ENCODE measurements at places on chromosomes 3 and 15.

- DNase-seq: no peak
Observed at GRCh38 chr3:38151667-38152265, 13.3 kb downstream of the MYD88 start.

GRCh38 chr3:31039145-31039544, 144.7 kb upstream of the GADL1 start:
- DNase-seq: no peak

GRCh38 chr3:86995537-86995936, 4.6 kb upstream of the VGLL3 start:
- DNase-seq: no peak

DNA sequence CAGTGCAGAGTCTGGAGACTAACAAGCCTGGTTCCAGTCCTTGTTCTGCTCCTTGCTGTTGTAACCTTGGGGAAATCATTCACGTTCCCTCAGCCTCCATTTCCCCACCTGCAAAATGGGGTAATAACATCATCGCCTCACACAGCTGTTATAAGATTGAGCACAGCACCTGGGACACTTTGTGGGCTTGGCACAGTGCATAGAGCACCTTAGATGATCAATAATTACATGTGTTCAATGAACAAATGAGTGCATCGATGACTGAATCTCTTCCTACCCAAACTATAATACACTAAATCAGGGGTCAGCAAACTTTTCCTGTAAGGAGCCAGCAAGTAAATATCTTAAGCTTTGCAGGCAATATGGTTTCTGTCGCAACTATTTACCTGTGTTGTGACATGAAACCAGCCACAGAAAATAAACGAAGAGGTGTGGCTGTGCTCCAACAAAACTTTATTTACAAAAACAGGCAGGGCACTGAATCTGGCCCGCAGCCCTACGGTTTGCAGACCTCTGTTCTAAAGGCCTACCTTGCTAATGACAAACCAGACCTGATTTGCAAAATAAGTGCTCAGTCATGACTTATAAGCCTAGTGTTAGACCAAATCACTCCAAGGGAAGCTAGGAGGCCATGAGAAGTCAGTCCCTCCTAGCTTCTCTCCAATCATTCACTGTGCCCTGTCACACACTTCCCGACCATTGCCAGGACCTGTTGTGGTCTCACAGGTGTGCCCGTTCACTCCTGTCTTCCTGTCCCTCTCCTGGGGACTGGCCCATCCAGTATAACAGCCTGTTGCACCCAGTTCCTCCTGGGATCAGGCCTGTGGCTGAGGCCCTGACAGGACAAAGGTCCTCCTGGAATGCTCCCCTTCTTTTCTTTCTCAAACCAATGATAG, 149.4 kb upstream of the WNT5A start:
- DNase-seq: no peak

GRCh38 chr3:65575376-65575840, 463.3 kb downstream of the MAGI1 start:
- peak; percentile 1 for DNase-seq

GRCh38 chr15:23602124-23602523, 36.6 kb downstream of the MKRN3 start:
- no peak for DNase-seq

DNA sequence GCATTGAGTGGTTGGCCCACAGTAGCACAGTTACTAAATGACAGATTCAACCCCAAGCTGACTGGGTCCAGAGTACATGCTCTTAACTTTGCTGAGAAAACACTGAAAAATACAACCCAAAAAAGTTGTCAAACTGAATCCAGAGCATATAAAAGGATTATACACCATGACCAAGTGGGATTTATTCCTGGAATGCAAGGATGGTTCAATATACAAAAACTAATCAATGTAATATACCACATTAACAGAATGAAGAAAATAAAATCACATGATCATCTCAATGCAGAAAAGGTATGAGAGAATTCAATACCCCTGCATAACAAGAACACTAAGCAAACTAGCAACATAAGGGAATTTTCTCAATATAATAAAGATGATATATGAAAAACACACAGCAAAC, 98.5 kb downstream of the STAG1 start:
- DNase-seq: no peak

DNA sequence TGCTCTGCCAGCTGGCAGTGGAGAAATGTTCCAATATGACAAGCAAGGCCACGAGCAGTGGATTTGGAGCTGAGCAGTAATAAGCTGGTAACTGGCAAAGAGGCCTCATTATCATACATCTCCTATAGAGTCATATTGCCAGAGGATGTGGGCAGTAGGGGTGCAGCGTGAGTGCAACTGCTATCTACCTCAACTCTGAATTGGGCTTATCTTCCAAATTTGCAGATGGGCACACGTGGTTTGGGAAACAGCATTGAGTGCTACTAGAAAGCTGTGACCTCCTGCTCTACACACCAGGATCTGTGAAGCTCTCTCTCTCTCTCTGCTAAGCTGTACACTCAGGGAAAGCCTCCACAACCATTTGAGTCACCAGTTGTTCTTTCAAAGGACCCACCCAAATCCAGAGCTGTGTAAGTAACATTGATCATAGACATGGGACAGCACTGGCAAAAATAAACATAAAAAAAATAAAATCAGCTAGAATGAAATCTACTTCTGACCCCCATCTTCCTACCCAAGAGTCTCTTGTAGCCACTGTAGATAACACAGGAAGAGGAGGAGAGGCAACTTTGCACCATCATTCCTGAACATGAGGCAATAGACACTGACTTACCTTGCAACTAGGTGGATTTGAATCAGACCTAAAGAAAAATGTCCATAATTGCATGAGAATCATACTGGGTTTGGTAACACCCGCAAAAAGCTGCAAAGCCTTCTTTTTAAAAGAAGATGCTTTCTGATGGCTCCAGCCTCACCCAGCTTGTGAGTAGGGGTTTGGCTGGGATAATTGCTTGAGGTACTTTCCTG, 82.9 kb upstream of the THBS1 start:
- no peak for DNase-seq

- DNase-seq: no peak
Observed at GRCh38 chr3:185351396-185351795, 11.5 kb upstream of the MAP3K13 start.

GRCh38 chr15:77508541-77509243, 88.0 kb downstream of the HMG20A start:
- peak; percentile 43 for DNase-seq

DNA sequence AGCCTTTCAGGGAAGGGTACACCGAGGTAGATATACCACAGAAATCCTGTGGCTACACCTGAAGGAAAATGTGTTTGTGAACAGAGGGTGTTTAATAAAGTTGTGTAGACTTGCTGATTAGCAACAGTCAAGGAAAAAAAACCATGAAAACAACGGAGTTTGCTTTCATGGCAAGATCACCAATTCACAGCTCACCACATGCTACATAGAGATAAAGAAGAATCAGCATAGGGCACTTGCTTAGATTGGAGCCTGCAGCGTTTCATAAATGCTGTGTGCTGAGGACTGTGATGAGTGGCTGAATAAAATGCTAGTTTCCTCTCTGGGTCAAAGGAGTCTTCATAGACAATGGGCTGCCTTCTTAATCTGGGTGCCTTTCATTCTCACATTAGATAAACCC, 257.6 kb downstream of the SLC9A9 start:
- no peak for DNase-seq

DNA sequence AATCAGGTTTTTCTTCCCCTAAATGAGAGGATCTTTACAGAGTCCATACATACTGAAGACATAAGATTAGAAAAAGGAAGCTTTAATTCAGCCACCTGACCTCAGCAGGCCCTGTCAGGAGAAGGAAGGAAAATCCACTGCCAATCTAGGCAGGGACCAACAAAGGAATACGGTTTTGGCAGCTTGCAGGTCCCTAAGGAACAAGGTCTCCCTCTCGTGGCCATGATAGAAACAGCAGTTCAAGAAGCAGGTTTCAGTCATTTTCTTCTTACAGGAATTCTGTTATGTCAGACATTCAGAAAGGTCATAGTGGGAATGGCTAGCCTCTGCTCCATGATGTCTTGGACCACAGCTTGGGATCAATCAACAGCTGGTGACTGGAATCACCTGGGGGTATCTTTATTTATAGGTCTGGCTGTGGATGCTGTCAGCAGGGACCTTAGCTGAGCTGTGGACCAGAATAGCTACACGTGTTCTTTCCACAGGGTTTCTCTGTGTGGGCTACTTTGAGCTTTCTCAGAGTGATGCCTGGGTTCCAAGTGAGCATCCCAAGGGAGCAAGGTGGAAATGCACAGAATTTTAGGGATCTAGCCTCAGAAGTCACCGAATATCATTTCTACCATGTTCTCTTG, 9.4 kb upstream of the CMSS1 start:
- DNase-seq: peak; percentile 89

DNA sequence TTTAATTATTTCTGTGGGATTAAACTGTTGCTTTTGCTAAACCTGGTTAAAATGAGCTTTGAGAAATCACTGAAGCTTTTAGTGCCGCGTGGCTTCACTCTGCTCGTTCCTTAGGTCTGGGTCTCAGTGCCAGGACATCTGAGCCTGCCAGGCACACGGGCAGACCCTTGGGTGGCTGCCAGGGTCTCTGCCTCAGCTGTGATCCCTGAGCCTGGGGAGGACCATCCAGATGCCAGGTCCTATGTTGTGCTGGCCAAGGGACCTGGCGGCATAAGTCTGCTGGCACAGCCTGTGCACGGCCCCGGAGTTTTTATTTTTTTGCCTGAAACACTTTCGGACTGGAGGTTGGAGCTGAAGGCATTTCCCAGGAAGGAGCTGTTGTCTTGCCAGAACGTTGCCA, 328.1 kb downstream of the LRTM1 start:
- no peak for DNase-seq

GRCh38 chr15:98904544-98904943, 103.0 kb downstream of the PGPEP1L start:
- DNase-seq: peak; percentile 48

GRCh38 chr3:47347217-47347801, 33.5 kb upstream of the PTPN23 start:
- no peak for DNase-seq

- no peak for DNase-seq
Observed at GRCh38 chr15:70149667-70150404, 52.1 kb upstream of the TLE3 start.

All from HT-29 (cell line).